ENCODE measurements at places on chromosomes 12 and 14.

GRCh38 chr12:54983536-54984101 lies 943 bp downstream of the TESPA1 start:
- no peak for DNase-seq

DNA sequence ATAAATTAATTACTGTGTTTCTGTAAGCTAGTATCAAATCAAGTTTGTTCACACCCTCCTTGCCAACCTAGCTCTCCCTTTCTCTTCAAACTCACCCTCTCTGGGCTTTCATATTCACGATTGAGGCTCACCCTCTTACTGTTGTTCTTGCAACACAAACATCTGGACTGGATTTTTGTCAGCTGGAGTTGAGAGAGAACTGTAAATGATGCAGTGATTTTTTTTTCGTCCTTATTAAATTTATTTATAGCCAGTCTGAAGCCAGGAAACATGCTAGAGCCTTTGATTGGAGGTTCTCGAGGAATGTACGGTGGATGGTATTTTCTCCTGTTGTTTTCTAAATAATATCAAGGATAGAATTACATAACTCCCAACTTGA lies 485.1 kb downstream of the ZFP36L1 start:
- DNase-seq, result no peak

DNA sequence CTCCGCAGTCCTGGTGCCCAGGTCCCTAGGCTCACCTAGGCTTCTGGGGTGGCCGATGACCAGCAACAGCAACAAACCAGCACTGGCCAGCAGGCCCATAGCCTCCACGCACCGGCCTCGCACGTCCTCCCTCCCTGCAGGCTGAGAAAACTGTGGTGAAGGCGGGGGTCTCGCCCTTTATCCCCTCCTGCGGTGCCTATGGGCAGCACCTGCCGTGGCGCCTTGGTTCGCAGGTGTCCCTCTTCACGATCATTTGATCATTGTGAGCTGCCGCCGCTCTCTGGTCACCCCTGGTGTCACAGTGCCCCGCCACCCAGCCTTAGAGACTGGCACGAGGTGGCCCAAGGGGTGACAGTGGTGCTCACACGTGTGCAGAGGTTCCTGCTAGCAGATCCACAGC lies at the start of gene OVCH1:
TSS of gene OVCH1 (minus strand) at position 99 of the 400 bp plus-strand sequence. CDS start at position 99, 0 bp downstream.
- no peak for DNase-seq

DNA sequence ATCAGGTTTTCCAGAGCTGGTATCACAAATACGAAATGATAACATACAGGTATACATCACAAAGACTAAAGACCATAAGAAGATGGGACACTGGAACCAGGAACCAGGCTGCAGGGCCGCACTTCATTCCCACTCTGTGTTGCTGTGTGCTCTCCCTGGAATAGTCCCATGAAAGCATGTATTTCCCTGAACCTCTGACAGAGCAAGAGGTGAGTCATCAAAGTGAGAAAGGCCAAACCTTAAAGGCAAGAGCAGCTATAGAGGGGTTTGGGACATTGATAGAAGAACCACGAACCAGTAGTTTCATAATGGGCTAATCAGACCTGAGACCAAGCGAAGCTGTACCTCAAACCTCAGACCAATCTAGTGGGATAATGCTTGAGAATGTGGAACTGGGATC lies 283.0 kb upstream of the PRKD1 start:
- DNase-seq, result no peak

DNA sequence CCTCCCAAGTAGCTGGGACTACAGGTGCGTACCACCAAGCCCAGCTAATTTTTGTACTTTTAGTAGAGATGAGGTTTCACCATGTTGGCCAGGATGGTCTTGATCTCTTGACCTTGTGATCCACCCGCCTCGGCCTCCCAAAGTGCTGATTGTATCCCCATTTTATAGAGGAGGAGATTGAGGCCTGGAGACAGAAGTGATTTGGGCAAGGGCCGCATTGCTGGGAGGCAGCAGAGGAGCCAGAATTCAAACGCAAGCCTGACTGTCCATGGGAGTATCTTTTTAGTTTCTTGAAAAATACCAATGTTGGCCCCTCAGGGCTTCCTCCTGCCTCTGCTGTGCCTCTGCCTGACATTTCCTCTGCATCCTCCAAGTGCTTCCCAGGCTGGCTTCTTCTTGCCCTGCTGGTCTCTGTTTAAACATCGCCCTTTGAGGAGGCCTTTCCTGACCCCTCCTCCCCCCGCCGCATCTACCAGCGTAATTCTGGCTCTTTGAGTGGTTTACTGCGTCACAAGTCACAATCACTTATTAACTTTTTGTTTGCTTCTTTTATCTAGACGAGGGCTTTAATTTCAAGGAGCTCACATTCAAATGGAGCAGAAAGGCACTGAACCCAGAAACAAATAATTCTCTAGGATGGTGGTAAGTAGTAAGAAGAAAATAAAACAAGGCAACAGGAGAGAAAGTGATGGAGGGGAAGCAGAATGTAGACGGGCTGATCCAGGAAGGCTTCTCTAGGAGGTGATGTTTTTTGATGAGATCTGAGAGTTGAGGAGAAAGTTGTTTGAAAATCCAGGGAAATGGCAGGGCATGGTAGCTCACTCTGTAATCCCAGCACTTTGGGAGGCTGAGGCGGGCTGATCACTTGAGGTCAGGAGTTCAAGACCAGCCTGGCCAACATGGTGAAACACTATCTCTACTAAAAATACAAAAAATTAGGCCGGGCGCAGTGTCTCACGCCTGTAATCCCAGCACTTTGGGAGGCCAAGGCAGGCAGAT lies 91.0 kb upstream of the MED13L start:
- DNase-seq, result no peak

DNA sequence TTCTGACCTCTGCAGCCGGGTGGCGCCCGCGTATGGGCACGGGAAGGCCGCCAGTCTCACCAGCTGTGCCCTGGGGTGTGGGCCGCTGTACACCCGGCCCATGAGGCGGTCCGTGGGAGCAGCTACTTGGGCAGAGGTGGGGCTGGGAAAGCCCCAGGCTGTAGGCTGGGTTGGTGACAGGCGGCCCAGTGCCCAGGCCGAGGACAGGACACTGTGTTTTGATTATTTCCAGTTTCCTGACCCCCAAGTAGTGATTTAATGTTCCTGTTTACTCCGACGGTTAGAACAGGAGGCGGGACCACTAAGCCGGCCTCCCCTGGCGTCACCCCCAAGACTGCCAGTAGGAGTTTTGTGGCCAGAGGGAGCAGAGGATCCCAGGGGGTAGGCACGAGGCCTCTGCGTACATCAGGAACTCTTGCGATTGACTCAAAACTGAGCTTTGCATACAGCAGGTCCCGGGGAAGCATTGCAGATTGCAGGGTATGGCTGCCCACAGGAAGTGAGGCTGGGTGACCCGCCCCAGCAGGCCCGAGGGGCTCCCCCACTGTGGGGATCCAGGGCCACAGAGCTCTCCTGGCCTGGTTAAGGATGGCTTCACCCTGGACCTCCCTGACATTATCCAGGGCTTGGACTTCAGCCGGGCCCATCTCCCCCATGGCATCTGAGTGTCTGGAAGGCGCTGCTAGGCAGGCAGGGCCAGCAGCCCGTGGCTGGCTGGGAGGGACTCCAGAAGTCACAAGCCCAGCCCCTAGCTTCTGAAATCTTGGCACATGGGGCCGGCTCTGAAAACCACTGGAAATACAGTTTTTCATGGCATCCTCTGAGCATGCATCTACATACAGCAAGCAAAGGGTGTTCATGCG lies 42.5 kb upstream of the DIO3 start:
- DNase-seq, result no peak

GRCh38 chr12:80068173-80068572 lies 31.2 kb upstream of the OTOGL start:
- DNase-seq, result no peak

DNA sequence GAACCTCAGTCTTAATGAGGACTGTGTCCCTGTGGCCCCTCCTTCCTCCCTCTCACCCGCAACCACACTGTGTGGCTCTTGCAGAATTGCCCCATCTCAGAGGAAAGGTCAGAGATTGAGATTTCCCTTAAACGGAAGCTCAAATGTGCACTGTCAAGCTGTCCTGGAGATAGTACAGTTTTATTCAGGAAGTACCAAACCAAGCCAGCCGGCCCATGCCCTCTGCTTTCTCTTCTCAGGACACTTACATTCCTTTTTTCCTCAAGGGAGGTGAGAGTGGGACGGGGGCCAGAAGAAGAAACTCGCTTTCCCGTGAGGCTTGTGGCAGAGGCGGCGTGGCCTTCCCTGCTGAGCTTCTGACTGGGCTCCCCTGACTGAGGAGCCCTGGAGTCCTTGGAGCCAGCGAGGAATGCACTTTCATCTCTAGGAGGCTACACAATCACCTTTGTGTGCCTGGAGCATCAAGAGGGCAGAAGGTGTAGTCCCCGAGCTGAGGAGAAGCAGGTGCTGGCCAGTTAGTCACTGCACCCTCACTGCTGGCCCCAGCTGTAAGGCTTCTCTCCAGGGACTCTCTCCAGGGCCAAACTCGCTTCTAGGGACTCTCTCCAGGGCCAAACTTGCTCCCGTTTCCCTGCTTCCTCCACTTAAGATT lies 24.1 kb upstream of the ATP2A2 start:
- no peak for DNase-seq

- DNase-seq, result no peak
Observed at GRCh38 chr14:75119056-75119455, 7.8 kb downstream of the NEK9 start.

GRCh38 chr12:103819312-103819711 lies 21.7 kb downstream of the NT5DC3 start:
- no peak for DNase-seq

DNA sequence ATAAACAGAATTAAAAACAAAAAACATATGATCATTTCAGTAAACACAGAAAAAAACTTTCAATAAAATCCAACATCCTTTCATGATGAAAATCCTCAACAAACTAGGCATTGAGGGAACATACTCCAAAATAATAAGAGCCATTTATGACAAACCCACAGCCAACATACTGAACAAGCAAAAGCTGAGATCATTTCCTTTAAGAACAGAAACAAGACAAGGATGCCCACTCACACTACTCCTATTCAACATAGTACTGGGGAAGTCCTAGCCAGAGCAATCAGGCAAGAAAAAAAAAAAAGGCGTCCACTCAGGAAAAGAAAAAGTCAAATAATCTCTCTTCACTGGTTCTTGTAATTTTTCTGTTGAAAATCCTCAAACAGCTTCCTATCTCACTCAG lies 30.1 kb downstream of the MRPL42 start:
- DNase-seq, result no peak

- no peak for DNase-seq
Observed at GRCh38 chr14:66539034-66539433, 31.1 kb downstream of the GPHN start.

- no peak for DNase-seq
Observed at GRCh38 chr14:100839315-100839585, 13.3 kb downstream of the MEG3 start.

DNA sequence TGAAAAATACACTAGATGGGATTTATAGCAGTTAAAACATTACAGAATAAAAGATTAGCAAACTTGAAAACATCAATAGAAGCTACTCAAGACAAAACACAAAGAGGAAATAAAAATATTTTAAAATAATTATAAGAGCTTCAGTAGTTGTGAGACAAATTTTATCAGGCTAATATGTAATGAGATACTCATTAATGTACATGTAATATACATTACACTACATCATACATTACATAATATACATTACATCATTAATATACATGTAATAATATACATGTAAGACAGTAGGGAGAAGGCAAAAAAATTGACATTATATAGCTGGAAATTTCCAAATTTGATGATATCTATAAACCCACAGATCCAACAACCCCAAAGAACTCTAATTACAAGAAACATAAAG lies 249.4 kb upstream of the HMGA2 start:
- DNase-seq, result no peak
